ENCODE measurements at places on chromosomes 1 and 21. TPM values are rescaled to one million over a fixed set of nuclear protein-coding genes. Genes with fewer than 3 reads are reported as not detected.

DNA sequence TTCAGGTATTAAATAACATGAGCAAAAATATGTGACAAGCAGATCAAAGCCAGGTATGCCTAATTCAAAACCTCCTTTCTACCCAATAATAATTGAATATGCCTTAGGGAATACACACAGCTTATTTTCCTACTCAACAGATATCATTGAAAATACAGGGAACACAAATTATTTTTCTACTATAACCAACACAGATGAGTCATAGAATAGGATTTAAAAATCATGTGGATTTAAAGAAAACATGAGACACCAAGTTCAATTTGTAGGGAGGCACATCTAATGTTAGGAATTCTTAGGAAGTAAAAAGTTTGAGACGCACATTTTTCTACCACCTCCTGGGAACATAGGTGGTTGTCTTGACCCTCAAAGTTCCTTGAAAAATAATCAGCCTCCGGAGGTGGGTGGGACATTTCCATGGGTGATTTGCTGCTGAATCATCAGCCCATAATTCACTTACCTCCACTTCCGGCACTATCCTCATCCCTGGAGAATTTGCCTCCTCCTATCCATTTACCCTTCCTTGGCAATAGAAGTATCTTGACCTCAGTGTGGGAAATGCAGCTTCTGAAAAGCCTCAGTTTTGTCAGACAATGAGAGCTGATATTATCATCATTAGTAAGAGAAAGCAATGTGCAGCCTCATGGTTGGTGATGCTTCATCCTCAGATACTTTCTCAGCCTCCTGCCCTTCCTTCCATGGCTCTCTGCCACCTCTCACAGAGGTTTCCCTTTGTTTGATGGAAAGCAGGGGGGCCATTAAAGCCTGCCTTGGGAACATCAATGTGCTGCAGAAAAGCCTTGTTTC is 33.5 kb upstream of the RGS4 start:
- DNase-seq = no peak
- H3K4me1 ChIP-seq = no peaks in the 10 kb centered on the region
- H3K4me3 ChIP-seq = no peak overlapping the region
- H3K36me3 ChIP-seq = no peaks in the 10 kb centered on the region

DNA sequence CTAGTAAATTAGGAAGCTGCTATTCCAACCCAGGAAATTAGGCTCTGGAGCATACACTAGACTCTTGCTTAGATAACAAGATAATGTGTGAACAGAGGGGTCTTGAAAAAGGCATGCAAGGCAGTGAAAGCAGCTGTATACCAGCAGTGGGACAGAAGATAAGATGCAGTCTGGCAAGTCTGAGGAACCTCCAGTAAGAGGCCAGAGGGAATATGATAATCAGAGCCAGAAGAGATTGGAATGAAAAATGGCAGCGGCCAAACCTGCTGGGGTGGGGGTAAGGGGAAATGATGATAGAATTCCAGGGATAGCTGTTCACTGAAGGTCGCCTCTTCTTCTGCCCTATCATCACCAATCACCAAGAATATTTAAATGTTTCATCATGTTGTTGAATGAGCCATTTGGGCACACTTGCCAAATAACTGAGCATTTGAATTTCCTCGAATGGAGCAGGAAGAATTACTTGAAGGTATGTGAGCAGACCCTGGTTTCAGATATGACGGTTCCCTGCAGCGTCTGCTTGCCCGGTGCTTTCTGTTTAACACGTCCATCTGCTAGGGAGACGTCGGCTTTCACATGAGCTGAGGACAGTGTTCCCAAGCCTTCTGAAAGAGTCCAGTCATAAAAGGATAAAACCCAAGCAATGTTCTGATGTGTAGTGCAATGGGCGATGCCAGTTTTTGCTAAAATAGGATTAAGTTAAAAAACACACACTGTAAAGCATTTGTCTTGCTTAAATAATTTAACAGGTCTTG is 173.3 kb downstream of the RWDD3 start:
- no peak for DNase-seq
- no peaks in the 10 kb centered on the region for H3K36me3 ChIP-seq
- H3K4me3 ChIP-seq = no peak overlapping the region
- H3K27ac ChIP-seq = no peak overlapping the region

GRCh38 chr1:198601936-198602889 is 36.6 kb upstream of the PTPRC start:
- DNase-seq = no peak
- no peaks in the 10 kb centered on the region for H3K27me3 ChIP-seq
- H3K27ac ChIP-seq = no peak overlapping the region
- H3K4me3 ChIP-seq = no peak overlapping the region

GRCh38 chr1:68383092-68383491 is 66.7 kb downstream of the RPE65 start:
- peaks cover 13% of the 10 kb centered on the region for H3K4me1 ChIP-seq
- DNase-seq = no peak
- no peak overlapping the region for H3K27ac ChIP-seq

DNA sequence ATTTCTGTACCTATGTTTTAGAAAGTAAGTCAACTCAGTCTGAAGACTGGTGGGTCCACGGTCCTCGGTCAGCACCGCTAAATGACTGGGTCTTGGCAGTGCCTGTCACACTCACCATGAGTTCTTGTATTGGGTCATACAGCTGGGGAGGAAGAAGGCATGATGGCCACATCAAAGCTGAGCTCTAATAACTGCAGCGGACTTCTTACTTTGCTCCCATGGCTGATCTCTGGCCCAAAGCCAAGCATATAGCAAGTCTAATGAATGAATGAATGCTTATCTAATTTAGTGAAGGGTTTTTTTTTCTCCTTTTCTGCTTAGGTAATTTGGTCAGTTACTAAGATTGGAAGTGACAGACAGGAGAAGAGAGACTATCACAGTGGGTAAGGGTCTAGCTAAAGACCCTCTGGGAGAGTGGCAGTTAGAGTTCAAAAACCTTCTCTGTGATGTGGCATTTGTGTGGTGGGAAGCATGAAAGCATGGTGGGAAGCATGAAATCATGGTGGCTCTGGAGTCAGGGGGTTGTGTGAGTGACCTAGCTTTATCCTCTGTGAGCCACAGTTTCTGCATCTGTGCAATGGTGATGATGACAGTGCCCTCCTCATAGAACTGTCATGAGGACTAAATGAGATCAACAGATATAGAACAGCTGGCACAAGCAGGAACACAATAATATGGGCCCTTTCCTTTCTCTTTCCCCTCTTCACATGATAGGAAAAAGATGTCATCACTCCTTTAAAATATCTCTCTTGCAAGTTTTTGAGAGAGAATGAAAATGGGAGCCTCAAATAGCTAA is 78.9 kb upstream of the JAK1 start:
- H3K27me3 ChIP-seq = no peaks in the 10 kb centered on the region
- no peak overlapping the region for H3K27ac ChIP-seq
- peaks cover 3% of the 10 kb centered on the region for H3K36me3 ChIP-seq
- no peak for DNase-seq
- peaks cover 10% of the 10 kb centered on the region for H3K4me1 ChIP-seq

GRCh38 chr1:204431310-204432184 is 19.9 kb upstream of the PPP1R15B start:
- DNase-seq = peak; percentile 95
- peaks cover 8% of the 10 kb centered on the region for H3K36me3 ChIP-seq
- H3K4me3 ChIP-seq = no peak overlapping the region
- H3K27ac ChIP-seq = peak overlapping the region; percentile 36

DNA sequence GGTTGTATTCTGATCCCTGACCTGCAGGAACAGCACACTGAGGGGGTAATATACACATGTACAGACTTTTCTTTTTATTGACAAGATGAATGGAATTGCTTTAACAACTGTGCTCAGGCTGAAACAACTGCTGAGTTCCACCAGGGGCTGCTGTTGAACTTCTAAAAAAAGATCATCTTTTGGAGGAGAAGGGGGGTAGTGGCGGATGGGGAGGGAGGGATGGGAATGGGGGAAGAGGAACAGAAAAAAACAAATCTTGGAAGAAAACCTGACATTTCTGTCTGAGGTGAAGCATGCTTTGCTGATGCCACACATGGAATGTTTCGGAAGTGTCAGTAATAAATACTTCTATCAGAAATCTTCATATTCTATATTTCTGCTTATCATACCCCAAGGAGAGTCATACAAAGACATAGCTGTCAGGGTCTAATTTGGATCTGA is 75.0 kb downstream of the RWDD3 start:
- H3K27ac ChIP-seq = no peak overlapping the region
- peaks cover 30% of the 10 kb centered on the region for H3K4me1 ChIP-seq
- no peaks in the 10 kb centered on the region for H3K36me3 ChIP-seq
- no peak overlapping the region for H3K4me3 ChIP-seq

DNA sequence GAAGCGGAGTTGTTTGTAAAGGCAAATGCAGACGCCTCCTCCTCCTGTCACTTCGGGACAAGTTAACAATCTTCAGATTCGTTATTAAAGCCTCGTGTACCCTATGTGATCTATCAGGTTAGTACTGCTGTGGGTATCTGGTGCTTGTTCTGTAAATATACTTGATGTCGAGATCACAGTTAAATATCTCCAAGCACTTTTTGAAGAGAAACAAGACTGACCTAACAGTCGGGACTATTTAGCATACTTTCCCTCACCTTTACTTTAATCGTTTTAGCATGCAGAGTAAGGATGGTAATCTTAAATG is 710 bp downstream of the KLHL20 start:
- H3K4me3 ChIP-seq = peak overlapping the region; percentile 91
- peaks cover 23% of the 10 kb centered on the region for H3K4me1 ChIP-seq
- no peak for DNase-seq
- H3K36me3 ChIP-seq = no peaks in the 10 kb centered on the region

DNA sequence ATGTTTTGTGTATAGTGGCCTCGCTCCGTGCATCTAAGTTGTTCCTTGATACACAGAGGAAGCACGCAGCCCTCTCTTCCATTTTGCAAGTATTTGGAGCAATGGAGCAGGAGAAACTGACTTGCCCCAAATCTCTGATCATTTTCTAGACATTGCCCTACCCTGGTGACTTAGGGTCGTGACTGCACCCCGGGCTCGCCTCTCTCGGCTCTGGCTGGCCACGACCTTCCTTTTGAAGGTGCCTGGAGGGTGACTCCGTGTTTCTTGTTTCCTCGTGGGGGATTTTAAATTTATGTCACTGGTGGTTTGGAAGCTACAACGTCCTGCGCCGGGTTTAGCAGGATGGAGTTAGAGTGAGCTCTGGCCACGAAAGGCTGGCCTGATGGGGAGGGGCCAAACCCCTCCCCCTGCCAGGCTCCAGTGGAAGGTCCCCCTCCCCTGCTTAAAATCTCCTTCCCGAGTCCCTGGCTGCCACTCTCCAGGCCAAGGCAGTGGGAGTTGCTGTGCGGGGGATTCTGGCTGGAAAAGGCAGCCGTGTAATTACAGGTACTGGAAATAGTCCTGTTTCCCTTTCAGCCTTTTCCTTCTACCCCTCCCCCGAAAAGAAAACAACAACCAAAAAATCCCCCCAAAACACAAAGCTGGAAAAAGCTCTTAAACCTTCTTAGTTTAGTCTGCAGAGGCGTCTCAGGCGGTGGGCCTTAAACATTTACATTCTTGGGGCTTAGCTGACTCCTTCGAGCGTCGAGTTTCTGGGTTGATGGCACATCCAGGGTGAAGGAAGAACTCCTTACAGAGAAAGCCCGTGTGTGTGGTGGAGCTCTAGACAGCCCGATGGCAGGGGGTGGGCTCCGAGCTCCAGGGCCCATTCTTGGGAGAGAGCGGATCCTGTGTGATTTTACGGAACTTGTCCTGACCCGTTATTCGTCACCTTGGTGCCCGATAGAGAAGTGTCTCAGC is 28.1 kb downstream of the SPSB1 start:
- H3K4me3 ChIP-seq = peak overlapping the region; percentile 41
- H3K27ac ChIP-seq = peak overlapping the region; percentile 90
- H3K36me3 ChIP-seq = no peaks in the 10 kb centered on the region
- H3K27me3 ChIP-seq = no peaks in the 10 kb centered on the region
- no peak for DNase-seq

DNA sequence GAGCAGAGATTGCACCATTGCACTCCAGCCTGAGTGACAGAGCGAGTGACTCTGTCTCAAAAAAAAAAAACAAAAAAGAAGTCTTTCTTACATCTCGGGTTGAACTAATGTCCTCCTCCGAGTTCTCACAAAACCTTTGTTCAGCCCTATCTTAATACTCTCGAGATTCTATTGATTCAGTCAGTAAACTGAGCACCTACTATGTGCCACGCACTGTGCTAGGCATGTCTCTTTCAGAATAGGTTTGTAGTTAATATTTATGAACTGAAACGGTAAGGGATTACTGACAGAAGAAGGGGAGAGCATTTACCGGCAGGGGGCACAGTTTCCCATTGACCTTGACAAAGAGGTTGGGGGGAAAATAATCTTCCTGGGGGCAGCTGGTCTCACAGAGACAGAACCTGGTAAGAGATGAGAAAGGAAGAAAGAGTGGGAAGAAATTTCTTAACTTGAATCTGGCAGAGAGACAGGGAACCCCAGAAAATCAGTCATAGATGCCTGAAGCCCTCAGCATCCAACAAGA is 3.4 kb downstream of the PIAS3 start:
- H3K4me3 ChIP-seq = no peak overlapping the region
- DNase-seq = no peak
- no peaks in the 10 kb centered on the region for H3K27me3 ChIP-seq
- peaks cover 64% of the 10 kb centered on the region for H3K36me3 ChIP-seq

GRCh38 chr1:166156674-166157073 is 10.1 kb downstream of the FAM78B start:
- H3K36me3 ChIP-seq = no peaks in the 10 kb centered on the region
- no peaks in the 10 kb centered on the region for H3K4me1 ChIP-seq
- H3K4me3 ChIP-seq = no peak overlapping the region
- H3K27me3 ChIP-seq = no peaks in the 10 kb centered on the region

DNA sequence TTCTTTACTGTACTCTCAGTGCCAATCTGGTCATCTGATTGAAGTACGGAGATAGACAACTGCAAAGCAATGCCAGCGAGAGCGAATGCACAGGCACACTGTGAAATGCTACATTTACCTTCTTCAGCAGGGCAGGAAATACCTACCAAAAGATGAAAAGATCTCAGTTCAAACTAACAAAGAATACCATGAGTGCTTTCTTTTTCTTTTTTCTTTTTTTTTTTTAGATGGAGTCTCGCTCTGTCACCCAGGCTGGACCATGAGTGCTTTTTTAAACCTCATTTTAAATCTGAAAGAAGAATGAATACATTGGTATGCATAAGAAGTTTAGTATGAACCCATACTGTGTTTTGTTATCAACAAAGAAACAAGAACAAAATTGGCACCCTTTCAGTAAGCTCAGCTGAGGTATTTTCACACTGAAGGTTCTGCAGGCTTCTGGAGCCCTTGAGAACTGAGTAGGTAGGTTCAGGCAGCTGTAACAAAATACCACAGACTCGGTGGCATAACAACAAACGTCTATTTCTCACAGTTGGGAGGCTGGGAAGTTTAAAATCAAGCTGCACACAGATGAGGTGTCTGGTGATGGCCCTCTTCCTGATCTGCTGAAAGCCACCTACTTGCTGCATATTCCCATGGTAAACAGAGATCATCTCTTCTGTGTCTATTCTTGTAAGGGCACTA is 1.7 kb upstream of the CHI3L2 start:
- H3K27ac ChIP-seq = no peak overlapping the region
- H3K4me3 ChIP-seq = no peak overlapping the region
- DNase-seq = no peak
- no peaks in the 10 kb centered on the region for H3K36me3 ChIP-seq
- no peaks in the 10 kb centered on the region for H3K27me3 ChIP-seq

Gene PEX14
- 22.6 TPM for total RNA-seq

Gene SPATC1L
- total RNA-seq = 22.0 TPM

Gene DLGAP3
- total RNA-seq = 0.83 TPM

Gene CADM3
- 10.8 TPM for total RNA-seq
